ENCODE measurements at places on chromosomes 2 and 18.

DNA sequence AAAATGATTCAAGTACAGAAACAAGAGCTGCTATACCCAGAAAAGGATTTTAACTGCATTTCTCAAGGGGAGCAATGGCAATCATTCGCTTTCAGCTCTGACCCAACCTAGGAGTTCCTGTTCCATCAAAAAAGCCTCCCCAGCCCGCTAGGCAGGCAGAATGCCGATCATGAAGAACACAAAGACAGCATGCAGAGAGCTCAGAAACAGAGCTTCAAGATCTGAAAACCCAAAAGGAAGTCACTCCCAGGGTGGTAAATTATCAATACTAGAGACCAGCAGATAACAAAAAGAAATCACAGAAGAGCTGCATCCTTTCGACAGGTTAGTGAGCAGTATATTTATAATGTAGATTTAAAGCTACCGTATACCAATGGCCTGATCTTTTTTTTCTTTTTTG, 84.8 kb upstream of the CRIM1 start:
- no peak for DNase-seq

- DNase-seq, result no peak
Measured at GRCh38 chr18:44668270-44668975, 12.3 kb upstream of the SETBP1 start.

- no peak for DNase-seq
Measured at GRCh38 chr2:85119900-85120299, 13.3 kb upstream of the TCF7L1 start.

GRCh38 chr2:8857709-8858108, 20.3 kb upstream of the KIDINS220 start:
- DNase-seq, result no peak

Data from activated T-helper 1 cell treated with anti-CD3 and anti-CD28 coated beads, Interleukin-2, amount 50 U/mL, for 16 hours (primary cell).